ENCODE measurements at places on chromosomes 6 and 20. TPM values are rescaled to one million over a fixed set of nuclear protein-coding genes. Genes with fewer than 3 reads are reported as not detected.
A peak's percentile ranks its signal among the peaks of the same experiment; 100 is the strongest.

GRCh38 chr6:22622351-22622750, 53.0 kb downstream of the HDGFL1 start:
- H3K27me3 ChIP-seq: no peaks in the 10 kb centered on the region
- no peaks in the 10 kb centered on the region for H3K36me3 ChIP-seq
- no peaks in the 10 kb centered on the region for H3K4me1 ChIP-seq
- no peak overlapping the region for H3K4me3 ChIP-seq
- H3K27ac ChIP-seq: no peak overlapping the region

ADGRB3 gene
- not detected for total RNA-seq

LPA gene
- total RNA-seq: not detected

TRIM10 gene
- not detected for total RNA-seq

MCHR2 gene
- total RNA-seq: not detected

KCNB1 gene
- not detected for total RNA-seq

DNA sequence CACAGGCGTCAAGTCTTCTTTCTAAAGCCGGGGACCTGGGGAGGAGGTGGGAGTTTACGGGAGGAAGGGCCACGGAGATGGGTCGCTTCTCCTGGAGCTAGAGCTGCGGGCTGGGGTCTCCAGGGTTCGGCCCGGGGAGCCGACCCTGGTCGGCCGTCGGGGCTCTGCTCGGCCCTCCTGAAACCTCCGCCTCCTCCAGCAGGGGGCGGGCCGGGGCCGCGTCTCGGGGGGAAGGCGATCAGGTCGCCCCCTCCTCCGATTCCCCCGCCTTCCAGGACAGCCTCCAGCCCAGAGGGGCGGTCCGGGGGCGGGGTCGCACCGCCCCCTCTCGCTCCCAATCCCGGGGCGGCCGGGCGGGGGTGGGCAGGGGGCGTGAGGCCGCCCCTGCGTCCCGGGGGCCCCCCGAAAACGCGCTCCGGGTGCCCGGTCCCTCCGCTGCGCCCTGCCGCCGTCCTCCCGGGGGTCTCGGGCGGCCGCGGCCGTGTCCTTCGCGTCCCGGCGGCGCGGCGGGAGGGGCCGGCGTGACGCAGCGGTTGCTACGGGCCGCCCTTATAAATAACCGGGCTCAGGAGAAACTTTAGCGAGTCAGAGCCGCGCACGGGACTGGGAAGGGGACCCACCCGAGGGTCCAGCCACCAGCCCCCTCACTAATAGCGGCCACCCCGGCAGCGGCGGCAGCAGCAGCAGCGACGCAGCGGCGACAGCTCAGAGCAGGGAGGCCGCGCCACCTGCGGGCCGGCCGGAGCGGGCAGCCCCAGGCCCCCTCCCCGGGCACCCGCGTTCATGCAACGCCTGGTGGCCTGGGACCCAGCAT, at the start of gene CEBPB:
CEBPB (plus strand) TSS at position 580 of the 814 bp plus-strand sequence; CDS start at position 784, 204 bp downstream.
- peaks cover 34% of the 10 kb centered on the region for H3K4me1 ChIP-seq
- peak; percentile 87 for DNase-seq
- peak within 1 kb of the TSS; percentile 81 for H3K4me3 ChIP-seq
- H3K27me3 ChIP-seq: peaks cover 8% of the 10 kb centered on the region
- H3K27ac ChIP-seq: peak within 1 kb of the TSS; percentile 91
- peaks cover 23% of the 10 kb centered on the region for H3K36me3 ChIP-seq

- no peak overlapping the region for H3K27ac ChIP-seq
- no peaks in the 10 kb centered on the region for H3K36me3 ChIP-seq
- peaks cover 13% of the 10 kb centered on the region for H3K27me3 ChIP-seq
These were observed 40.9 kb downstream of the RPP40 start for GRCh38 chr6:4962905-4963304.

MCCD1 gene
- total RNA-seq: not detected

DNA sequence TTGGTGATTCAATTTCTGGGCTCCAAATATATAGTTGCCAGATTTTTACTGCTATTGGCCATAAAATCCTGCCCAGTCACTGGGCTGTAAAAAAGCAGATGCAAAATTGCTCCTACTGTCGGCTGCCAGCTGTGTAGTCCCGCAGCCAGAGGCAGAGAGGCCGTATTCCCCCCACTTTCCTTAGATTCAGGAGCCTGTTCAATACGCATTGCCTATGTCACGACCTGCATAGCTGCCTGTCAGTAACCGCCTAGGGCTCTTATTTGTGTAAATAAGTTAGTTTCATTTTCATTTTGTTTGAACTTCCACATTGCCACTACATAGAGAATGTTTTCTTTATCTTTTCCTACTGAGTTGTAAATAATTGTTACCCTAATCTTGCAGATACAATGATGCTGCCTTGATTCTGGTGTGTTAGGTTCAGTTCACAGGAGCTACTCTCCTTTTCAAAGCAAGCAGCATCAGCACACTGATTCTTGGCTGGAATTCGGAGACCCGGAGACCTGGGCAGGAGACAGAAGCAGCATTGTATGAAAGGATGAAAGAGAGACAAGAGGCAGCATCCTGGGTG, 46.0 kb upstream of the UST start:
- peak; percentile 43 for DNase-seq
- peaks cover 8% of the 10 kb centered on the region for H3K36me3 ChIP-seq
- H3K27me3 ChIP-seq: no peaks in the 10 kb centered on the region
- peaks cover 10% of the 10 kb centered on the region for H3K4me1 ChIP-seq

FAM209A gene
- 1.4 TPM for total RNA-seq

PPARD gene
- 23.4 TPM for total RNA-seq

FAM217A gene
- total RNA-seq: not detected

GNMT gene
- 0.38 TPM for total RNA-seq

DNA sequence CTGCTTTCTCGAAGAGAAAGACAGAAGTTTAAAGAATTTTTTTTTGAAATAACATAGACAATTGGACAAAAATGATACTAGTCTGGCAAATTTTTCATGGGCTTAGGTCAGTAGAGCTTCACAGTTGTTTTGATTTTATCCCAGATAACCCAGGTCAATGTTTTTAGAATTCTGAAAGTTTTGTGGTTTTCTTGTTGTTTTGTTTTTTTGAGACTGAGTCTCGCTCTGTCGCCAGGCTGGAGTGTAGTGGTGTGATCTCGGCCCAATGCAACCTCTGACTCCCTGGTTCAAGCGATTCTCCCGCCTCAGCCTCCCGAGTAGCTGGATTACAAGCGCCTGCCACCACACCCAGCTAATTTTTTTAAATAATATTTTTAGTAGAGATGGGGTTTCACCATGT, 22.8 kb downstream of the KIF13A start:
- H3K4me3 ChIP-seq: no peak overlapping the region
- H3K27ac ChIP-seq: no peak overlapping the region
- peaks cover 9% of the 10 kb centered on the region for H3K27me3 ChIP-seq

GRCh38 chr6:50610562-50610961, 102.8 kb upstream of the TFAP2D start:
- no peaks in the 10 kb centered on the region for H3K4me1 ChIP-seq
- H3K4me3 ChIP-seq: no peak overlapping the region
- no peaks in the 10 kb centered on the region for H3K36me3 ChIP-seq

DNA sequence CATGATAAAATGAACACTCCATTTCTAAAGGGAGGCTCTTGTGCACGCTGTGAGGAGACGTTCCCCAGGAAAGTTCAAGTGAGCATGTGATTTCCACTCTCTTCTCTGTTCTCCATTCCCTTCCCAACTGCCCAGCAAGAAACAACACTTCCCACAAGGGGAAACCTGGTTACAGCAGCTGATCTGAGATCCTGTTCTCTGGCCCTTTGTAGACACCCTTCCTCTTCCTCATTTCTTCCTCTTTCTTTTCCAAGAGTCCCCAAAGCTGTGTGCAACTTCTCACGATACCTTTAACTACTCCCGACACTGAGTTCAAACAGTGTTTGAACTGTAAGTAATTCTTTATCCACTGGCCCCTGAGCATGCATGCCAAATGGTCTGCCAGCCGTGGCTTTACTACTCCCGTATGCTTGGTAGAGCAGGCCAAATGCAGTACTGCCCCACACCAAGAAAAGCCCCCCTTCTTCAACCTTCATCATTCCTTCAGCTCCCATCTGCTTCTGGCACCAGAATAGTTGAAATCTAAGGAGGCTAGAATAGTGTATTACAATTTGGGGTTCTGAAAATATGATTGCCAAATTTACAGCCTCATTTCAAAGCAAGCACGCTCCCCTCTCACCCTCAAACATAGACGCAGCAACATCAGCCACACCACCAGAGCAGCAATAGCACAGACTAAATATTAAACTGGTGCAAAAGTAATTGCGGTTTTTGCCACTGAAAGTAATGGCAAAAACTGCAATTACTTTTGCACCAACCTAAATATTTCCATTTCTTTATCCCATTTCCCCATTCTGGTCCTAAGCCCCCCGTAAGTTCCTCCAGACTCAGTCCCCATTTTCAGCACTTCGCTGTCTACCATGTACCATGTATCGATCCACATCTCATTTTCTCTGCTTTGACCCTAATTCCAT, 4.3 kb downstream of the HLA-DMB start:
- H3K4me3 ChIP-seq: no peak overlapping the region
- H3K36me3 ChIP-seq: peaks cover 23% of the 10 kb centered on the region
- no peak for DNase-seq
- H3K27ac ChIP-seq: no peak overlapping the region
- H3K4me1 ChIP-seq: peaks cover 26% of the 10 kb centered on the region

DNA sequence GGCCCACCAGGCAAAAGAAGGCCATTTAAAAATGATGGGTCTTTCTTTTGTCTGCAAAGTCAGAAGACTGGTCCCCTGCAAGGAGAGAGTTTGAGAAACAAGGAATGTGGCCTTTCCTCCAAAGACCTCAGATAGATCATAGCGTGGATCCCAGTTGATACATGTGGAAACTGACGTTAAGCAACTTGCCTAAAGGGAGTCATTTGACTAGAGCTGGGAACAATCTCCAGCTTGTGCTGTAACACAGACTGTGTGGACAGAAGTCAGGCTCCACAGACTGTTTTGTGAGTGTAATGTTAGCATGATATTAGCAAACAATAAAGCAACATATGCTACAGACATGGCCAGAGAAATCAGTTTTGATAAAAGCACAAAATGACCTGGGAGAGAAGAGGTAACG, 140.4 kb upstream of the CITED2 start:
- H3K27ac ChIP-seq: no peak overlapping the region
- peaks cover 13% of the 10 kb centered on the region for H3K4me1 ChIP-seq
- DNase-seq: no peak

PI3 gene
- not detected for total RNA-seq

DNA sequence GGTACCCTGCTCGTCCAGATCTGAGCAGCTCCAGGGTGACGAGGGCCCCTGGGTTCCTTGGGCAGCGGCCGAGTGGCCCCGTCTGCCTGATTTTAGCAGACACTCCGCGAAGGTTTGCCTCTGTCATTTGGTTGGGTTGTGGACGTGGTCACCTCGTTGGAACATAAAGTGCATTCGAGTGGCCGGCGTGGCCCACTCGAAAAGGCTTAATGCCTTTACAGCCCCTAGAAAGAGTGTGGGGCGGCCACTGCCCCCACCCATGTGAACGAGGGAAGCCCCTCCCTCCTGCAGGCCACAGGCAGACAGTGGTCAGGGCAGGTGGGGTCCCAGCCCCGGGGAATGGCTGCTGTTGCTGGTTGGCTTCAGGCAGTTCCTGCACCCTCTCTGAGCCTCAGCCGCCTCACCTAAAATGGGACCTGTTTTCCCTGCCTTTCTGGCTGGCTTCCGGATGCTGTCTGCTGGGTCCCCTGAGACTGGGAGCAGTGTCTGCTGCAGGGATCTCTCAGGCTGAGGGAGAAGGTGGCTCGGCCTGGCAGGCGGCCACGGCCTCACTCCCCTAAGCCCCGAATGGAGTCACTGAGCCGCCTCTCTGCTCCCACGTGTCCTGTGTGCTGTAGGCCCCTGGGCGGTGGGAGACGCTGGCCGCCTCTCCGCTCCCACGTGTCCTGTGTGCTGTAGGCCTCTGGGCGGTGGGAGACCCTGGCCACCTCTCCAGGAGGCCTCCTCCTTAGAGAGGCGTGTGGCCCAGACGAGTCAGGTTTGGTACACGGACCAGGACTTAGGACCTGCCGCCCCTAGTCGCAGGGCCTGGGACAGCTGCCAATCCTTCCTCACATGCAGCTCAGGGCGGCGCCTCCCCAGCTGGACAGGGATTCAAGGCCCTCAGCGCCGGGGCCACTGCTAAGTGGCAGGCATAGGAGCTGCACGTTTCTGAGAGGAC, 233.0 kb downstream of the ERMARD start:
- no peak overlapping the region for H3K27ac ChIP-seq
- H3K27me3 ChIP-seq: no peaks in the 10 kb centered on the region
- DNase-seq: no peak
- no peaks in the 10 kb centered on the region for H3K36me3 ChIP-seq
- no peak overlapping the region for H3K4me3 ChIP-seq
- H3K4me1 ChIP-seq: peaks cover 3% of the 10 kb centered on the region

C6orf136 gene
- 21.7 TPM for total RNA-seq

KIF13A gene
- total RNA-seq: not detected

KHDC1L gene
- 0.58 TPM for total RNA-seq

DNA sequence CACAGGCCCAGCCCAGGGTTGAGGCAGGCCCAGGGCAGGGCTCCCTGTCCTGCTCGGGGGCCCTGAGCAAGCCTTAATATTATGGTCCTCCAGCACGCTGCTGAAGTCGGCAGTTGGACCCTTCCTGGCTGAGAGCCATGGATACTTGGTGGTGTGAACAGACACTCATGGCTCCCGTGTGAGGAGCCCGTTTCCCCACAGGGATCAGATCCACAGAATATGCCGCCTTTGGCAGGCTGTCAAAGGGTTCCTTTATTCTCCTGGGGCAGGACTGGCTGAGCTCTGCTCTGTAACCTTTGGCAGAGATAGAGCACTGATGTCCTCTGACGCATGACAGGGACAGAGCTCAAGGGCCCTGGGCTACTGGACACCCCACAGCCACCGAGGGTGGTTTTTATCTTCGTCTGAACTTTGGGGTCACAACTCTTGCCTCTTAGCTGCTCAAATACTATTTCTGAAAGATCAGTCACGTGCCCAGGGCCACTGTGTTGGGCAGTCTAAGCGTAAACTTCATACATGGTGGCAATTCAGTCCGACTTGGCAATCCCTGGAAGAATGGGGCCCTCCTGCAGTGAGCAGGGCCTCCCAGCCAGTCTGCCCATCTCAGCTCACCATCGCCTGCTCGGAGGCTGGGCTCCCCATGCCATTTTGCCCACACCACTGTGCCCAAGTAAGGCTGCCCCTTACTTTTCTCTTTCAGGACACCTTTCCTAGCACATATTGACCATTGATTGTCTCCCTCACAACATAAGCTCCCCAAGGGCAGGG, 49.1 kb downstream of the TTI1 start:
- H3K36me3 ChIP-seq: peaks cover 18% of the 10 kb centered on the region
- DNase-seq: no peak
- no peaks in the 10 kb centered on the region for H3K27me3 ChIP-seq
- no peak overlapping the region for H3K27ac ChIP-seq
